ENCODE measurements at places on chromosomes 1 and 21. TPM values are rescaled to one million over a fixed set of nuclear protein-coding genes. Genes with fewer than 3 reads are reported as not detected.

- DNase-seq = no peak
Measured at GRCh38 chr1:61997123-61997522, 197.5 kb upstream of the L1TD1 start.

- DNase-seq = no peak
Measured at GRCh38 chr1:163863731-163864130, 542.0 kb downstream of the NUF2 start.

GRCh38 chr1:227758366-227758765 lies 23.1 kb downstream of the SNAP47 start:
- DNase-seq = no peak

Gene APOBEC4
- total RNA-seq = not detected

DNA sequence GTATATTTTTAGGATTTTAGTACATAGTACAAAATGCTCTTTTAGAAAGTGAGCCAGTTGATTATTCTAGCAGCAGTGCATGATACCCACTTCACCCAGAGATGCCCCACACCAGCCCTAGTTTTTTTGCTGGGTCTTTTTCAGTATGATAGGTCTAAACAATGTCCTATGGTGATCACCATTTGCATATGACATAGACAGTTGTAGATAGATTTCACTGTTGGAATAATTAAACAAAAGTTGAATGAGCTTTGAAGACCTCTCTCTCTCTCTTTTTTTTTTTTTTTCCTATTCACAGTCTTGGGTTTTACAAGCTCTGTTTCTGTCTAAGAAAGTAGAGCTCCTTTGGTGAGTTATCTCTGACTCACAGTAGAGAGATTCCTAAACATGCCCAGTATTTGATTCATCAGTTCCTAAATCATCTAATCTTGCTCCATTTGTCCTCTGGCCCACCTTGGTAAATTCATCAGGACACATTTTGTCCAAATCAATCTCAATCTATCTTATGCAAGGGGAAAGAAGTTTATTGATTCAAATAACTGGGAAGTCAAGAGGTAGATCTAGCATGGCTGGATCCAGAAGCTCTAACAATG lies 44.7 kb upstream of the VAV3 start:
- no peak for DNase-seq

GRCh38 chr1:22969304-22969709 lies 3.4 kb downstream of the LACTBL1 start:
- no peak for DNase-seq

All from activated naive CD8-positive, alpha-beta T cell treated with anti-CD3 and anti-CD28 coated beads for 36 hours (primary cell).